ENCODE measurements at places on chromosomes 3 and 15.

DNA sequence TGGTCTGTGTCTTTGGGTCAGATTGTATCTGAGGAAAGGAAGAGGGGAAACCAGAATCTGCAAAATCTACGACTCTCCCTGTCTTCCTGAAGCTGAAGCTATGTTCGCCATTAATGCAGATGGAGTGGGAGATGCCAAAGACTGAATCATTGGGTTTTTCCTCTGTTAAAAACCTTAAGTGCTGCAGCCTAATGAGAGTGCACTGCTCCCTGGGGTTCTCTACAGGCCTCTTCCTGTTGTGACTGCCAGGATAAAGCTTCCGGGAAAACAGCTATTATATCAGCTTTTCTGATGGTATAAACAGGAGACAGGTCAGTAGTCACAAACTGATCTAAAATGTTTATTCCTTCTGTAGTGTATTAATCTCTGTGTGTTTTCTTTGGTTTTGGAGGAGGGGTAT is 24.0 kb downstream of the RMDN3 start:
- DNase-seq, result no peak

DNA sequence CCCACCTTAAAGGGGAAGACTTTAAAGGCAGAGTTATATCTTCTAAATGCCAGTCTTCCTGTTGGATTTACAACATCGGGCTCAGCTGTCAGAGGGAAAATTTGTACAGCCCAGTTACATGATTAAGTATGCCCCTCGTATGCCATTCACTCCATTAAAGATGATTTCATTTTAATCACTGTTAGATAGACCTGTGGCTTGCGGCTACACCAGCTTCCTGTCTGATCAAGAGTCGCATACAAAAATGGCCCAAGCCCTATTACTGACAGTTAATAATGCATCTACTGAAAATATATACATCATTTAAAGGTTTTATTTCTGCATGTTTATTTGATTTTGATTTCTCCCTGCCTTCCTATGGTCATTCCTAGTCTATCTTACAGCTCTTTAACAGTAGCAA is 7.1 kb downstream of the EIF4E3 start:
- DNase-seq, result no peak

DNA sequence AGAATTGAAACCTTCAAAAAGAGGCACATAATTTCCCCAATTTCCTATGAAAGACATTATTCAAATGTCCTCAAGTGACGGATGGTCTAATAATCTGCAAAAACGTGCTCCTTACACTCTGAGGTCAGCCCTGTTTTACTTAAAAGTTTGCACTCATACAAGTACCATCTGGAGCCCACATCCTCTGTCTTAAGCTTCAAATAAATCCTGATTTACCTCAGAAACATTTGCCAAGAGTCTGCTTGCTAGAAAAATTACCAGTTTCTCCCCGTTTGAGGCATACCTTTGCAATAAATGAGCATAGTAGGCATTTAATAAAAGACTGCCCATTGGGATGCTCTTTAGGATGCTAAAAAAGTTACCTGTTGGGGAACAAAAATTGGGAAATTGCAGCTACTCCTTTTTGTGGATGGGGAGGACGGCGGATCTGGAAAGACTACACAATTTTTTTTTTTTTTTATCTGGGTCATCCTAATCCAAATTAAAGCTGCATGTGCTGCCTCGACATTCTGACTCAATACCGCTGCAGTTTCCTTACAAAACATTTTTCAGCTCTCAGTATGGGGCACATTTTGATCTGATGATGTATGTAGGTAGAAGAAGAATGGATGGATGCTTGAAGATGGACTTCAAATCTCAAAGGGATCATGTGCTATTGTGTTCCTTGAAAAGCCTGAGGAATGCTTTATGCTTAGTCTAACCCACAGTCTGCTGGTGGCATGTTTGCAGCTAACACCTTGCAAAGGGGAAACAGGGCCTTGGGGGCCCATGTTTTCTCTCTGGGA is 233.7 kb upstream of the ADAMTS9 start:
- DNase-seq, result no peak

GRCh38 chr3:22372292-22373062 is 621.5 kb upstream of the ZNF385D start:
- peak; percentile 16 for DNase-seq

GRCh38 chr15:31128477-31128876 is 27.0 kb upstream of the TRPM1 start:
- DNase-seq, result no peak

DNA sequence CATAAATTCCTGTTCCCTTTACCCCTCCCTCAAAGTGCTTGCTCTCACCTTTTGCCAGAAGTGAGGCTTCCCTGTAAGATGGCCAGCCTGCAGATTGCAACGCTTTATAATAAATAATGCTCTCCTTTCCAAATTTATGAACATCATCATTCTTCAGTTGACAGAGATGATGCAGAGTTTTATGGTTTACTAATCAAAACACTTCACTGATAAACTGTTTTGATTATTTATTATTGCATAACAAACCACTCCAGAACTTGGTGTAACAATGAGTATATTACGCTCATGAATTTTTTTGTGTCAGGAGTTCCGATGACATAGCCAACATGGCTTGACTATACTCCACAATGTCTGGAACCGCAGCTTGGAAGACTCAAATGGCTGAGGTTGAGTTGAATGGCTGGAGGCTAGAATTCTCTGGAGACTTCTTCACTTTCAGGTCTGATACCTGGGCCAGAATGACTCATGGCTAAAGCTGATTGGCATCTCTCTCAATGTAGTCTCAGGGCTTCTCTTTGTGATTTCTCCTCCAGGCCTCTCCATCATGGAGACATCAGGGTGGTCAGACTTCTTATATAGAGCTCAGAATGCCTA is 27.3 kb upstream of the TGFBR2 start:
- no peak for DNase-seq

DNA sequence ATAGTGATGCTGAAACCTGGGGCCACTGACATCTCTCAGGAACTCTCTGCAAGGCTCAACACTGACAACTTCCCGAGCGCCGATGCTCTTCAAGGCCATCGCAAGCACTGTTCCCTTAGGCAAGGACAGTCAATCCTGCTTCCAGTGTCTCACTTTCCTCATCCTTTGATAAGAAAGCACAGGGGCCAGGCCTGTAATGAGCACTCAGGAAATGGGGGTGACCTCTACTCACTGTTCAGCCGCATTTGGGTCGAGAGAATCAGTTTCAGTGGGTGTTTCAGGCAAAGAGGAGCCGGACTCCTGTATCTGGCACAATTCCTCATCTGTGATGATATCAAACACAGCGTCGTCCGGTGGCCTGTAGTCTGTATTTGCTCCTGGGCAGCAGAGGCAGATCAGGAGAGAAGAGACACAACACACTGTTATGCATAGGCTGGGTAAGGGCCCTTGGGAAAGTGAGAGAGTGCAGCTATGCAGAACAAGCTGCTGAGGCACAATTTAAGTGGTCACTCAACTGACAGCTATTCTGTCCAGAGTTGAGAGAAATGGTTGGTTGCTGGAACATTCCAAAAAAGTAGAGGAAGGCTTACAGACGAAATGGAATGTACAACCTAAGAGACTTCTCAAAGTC is 11.9 kb downstream of the CXCR6 start:
- no peak for DNase-seq

GRCh38 chr3:89783341-89783927 is 676.0 kb downstream of the EPHA3 start:
- no peak for DNase-seq

All from suppressor macrophage (primary cell).